ENCODE measurements at places on chromosomes 2 and 18.
A peak's percentile ranks its signal among the peaks of the same experiment; 100 is the strongest.

- DNase-seq: no peak
Measured at GRCh38 chr18:9120796-9121195, 15.8 kb upstream of the ANKRD12 start.

- DNase-seq: no peak
Measured at GRCh38 chr2:122939796-122940195, 1085.3 kb upstream of the CNTNAP5 start.

DNA sequence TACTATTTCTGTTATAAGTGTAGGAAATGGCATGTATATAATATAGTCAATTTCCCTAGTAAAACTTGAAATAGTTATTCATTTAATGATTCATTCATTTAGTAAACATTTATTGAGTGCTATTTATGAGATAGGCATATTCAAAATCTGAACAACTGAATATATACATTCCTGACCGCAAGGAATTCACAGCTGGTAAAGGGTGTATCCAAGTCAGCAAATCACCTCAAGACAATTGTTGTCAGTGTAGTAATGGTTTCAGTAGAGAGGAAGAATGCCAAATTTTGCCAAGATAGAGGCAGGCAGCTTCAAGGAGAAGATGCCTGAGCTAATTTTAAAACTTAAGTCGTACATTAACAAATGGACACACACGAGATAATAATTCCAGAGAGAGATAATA is 89.8 kb upstream of the CHST9 start:
- no peak for DNase-seq

GRCh38 chr2:16140771-16141640 is 200.7 kb downstream of the MYCN start:
- no peak for DNase-seq

DNA sequence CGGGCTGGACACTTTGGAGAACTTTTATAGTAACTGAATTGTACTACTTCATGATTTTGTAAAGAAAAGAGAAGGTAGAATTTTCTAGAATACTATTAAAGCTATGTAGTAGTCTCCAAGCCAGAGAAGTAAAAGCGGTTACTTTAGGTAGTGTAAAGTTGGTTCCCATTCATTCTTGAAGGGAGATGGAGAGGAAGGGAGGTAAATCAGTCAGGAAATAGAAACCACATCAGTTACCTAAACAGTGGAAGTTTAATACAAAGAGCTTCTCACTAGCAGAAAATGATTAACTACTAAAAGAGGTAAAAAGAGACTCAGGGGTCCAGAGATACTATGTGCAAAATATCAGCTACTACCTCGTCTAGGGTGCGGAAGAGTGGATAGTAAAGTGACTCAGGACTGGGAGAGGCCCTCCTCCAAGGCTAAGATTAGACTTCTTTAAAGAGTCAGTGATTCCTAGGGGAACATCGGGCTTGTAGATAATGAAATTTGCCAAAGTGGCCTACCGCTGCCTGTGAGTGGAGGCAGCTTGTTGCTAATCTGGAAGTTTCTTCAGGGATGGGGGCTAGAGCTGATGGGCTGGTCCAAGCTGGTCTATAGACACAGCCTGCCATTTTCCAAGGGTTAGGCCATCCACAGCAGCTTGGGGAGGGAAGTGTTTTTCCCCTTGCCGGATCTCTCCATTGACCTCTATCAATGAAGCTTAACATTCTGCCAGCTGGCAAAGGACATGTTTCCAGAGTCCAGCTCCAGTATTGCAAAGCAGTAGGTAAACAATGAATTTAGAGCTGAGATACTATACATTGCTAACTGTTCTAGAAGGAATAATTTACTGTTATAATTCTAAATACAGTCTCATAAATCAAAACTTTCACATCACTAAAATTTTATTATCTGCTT is 246.4 kb upstream of the BOD1L2 start:
- no peak for DNase-seq

- no peak for DNase-seq
Measured at GRCh38 chr2:20182241-20182931, 42.5 kb downstream of the SDC1 start.

DNA sequence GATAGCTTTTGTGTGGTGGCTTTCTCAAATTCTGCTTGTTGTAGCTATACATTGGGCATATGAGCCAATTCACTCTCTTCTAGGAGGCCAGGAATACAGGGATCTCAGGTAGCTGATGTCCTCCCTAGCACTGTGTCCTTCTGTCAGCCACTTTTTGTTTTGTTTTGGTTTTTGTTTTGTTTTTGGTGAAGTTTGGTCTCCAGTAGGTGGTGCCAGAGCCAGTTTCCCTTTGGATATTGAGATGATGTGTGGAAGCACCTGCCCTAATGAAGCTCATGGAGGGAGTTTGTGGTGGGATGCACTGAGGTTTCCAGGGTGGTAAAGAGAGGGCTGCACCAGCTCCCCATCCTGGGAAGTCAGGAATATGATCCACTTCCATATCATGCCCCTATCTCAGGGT is 100.5 kb upstream of the VWC2L start:
- no peak for DNase-seq

GRCh38 chr2:141317986-141318385 is 812.8 kb downstream of the LRP1B start:
- DNase-seq: no peak

- no peak for DNase-seq
Measured at GRCh38 chr2:174235680-174236079, 12.7 kb downstream of the OLA1 start.

DNA sequence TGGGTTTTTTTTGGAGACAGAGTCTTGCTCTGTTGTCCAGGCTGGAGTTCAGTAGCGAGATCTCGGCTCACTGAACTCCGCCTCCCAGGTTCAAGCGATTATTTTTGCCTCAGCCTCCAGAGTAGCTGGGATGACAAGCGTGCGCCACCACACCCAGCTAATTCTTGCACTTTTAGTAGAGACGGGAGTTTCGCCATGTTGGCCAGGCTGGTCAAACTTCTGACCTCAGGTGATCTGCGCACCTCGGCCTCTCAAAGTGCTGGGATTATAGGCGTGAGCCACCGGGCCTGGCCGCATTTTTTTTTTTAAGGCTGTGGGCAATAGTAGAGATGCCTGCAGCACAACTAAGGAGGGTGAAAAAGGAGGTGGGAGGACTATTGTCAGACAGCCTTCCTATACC is 41.7 kb upstream of the ZNF532 start:
- no peak for DNase-seq

DNA sequence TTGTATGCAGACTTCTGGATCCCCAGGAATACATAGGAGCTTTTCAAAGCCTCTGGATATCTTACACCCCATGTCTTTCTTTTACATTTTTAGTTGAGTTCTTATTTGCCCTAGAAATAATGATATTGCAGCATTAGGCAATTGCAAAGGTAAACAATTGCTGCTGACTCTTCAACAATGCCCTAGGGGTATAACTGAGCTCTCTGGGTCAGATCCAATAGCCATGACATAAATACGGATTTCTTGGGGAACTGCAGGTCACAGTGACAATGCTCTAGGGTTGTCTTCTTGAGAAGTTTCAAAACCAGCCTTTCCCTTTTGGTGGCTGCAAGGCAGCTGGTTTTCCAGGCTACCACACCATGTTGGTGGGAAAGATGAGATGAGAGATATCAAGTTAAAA is 16.5 kb upstream of the OR6B3 start:
- DNase-seq: no peak

- DNase-seq: no peak
Measured at GRCh38 chr2:69122271-69122670, 109.3 kb downstream of the ANTXR1 start.

DNA sequence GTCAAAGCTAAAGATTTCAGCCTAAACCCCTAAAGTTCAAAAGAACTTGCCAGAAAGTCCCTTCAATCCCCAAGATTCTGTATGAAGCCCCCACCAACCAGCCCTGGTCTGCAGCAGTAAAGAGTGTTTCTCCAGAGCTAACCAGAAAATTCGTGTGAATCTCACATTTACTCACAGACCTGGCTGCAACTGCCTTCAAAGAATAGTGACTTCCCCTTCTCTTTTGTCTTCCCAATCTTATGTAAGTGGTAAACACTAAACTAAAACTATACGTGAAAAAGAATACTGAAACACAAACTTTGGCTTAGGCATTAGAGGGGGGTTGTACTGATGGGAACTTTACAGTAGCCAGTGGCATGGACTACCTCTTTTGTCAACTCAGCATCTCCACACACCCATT is 50.6 kb upstream of the SETBP1 start:
- DNase-seq: no peak

DNA sequence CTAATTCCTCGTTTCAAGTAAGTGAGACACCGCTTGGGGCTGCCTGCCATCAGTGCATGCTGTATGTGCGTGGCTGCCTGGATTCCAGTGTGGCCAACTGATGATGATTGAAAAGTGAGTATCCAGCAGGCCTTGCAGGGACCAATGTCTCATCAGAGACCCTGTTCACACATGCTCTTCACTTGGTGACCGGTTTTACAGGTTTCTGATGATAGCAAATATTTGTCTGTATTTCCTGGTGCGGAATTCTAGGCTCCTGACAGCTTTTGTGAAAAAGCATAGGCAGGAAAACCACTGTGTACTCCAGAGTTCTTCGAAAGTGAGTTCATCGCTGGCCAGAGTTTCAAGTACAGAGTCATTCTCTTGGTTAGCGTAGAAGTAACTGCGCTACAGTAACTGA is 13.8 kb upstream of the YWHAQ start:
- no peak for DNase-seq

GRCh38 chr2:11827547-11827946 is 81.1 kb downstream of the LPIN1 start:
- DNase-seq: no peak

GRCh38 chr2:229501051-229501794 is 213.1 kb downstream of the DNER start:
- no peak for DNase-seq

- DNase-seq: no peak
Measured at GRCh38 chr18:46408334-46408987, 248.6 kb downstream of the LOXHD1 start.

DNA sequence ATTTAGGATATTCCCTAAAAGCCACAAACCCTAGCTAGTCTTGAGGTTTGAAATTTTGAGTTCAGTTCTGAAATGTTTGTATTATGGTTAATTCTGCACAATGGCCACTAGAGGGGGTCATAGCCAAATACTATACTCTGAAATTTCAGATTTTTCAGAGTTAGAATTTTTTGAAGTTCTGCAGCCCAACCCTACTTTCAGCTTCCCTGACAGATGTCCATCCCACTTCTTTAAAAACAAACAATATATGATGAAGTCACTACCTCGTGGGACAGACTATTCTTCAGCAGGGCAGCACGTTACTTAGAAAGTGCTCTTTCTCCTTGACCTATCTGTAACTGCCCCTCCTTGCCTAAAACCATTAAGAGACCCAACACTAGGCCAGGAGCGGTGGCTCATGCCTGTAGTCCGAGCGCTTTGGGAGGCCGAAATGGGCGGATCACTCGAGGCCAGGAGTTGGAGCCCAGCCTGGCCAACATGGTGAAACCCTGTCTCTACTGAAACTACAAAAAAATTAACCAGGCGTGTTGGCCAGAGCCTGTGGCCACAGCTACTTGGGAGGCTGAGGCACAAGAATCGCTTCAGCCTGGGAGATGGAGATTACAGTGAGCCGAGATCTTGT is 48.2 kb upstream of the PAPOLG start:
- peak; percentile 4 for DNase-seq

GRCh38 chr2:203340791-203341487 is 12.7 kb downstream of the ABI2 start:
- DNase-seq: peak; percentile 63

DNA sequence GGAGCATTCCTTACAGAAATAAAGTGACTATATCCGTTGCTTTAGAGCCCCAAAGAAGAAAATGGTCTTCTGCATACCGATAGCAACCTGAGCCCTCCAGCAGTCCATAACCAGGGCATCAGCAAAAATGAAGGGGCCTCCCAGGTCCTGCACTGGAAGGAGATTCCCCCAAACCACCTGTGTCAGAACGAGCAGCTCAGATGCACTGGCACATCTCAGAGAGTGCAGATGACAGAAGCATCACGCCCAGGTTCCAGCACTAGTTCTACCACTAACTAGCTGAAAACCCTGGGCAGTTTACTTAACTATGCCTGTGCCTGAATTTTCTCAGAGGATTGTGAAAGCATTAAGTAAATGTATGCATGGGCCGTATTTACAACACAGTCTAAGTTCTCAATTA is 466.7 kb upstream of the MYT1L start:
- no peak for DNase-seq

- DNase-seq: no peak
Measured at GRCh38 chr2:222052934-222053367, 245.8 kb downstream of the PAX3 start.

DNA sequence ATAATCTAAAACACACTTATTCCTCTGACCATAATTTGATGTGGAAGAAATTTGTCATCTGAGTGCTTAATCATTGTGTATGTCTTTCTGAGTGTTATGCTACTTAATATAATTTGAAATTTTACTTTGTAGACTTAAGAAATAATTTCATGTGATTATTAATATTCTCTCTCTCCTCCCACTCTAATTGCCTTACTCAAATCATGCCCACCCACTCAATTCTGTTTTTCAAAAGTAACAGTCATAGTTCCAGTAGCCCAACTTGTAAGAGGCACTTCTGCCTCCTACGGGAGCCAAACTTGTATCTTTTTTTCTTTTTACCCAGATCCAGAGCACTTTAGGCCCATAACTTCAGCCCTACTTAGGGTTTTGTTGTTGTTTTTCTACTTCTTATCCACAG is 18.5 kb upstream of the KYNU start:
- DNase-seq: no peak
